DMS79 (cell line): ENCODE measurements at places on chromosomes 2 and 18.
A peak's percentile ranks its signal among the peaks of the same experiment; 100 is the strongest.

GRCh38 chr2:58221909-58222308 lies 19.2 kb downstream of the FANCL start:
- DNase-seq: no peak

DNA sequence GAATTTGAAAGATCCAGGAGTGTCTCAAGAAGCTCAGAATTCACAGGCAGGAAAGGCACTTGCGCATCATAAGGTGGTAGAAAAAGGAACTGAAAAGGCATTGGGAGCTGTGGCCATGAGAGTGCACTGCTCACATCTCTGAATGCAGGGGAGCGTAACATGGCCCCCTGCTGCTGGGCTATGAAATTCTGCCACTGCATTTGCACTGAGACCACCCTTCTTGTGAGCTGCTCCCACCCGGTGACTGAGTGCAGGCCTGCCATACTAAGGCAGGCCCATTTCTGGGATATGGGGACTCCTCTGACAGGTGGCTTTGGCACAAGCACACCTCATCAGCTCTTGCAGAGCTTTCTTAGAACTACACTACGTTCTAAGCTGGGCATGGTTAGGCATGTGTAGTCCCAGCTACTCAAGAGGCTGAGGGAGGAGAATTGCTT lies 25.3 kb upstream of the STARD7 start:
- DNase-seq: no peak

GRCh38 chr2:70557171-70557838 lies 3.7 kb upstream of the TGFA start:
- peak; percentile 66 for DNase-seq

DNA sequence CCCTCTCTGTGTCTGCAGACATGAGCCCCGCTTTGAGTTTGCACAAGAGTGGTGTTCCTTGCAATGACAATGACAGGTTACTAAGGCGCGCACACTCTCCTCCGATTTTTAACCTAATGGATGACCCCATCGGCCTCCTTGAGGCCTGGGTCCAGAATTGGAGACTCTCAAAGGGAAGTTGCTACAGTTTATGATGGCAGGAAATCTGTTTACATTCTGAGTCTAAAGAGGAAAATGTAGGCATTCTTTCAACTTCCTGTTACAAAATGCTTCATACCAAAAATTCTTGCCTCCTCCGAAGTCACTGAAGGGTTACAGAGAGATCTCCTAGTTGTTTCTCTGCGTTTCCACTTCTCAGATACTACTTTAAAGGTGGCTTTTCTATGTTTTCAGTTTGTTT lies 225.3 kb upstream of the AGAP1 start:
- no peak for DNase-seq

DNA sequence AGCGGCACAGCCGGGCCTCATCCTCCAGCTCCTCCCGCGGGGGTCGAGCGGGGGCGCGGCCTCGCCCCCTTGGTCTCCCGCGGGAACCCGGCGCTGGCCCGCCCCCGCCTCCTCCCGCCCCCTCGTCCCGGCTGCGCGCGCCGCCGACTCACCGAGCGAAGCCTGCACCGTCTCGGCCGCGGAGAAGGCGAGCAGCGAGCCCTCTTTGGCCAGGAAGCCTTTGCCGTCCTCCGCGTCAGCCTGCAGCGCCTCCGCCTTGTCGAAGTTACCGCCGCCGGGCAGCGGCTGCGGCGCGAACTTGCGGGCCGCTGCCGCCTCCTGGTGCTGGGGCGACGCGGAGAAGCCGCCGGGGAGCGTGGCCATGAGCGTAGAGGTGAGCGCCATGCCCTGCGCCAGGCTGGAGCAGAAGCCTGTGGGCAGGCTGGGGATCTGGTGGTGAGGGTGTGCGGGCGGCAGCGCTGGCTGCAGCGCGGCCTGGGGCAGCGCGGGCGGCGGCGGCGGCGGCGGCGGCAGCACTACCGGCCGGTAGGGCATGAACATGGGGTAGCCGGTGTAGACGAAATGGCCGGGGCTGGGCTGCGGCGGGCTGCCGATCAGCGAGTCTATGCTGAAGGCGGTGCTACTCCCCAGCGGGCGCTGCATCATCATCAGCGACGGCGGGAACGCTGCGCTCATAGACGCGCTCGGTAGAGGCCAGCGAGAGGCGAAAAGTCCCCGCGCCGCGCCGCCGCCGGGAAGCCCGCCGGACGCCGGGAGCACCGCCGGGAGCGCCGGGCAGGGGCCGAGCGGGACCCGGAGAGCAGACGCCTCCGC lies 683 bp downstream of the GBX2 start:
- DNase-seq: no peak

DNA sequence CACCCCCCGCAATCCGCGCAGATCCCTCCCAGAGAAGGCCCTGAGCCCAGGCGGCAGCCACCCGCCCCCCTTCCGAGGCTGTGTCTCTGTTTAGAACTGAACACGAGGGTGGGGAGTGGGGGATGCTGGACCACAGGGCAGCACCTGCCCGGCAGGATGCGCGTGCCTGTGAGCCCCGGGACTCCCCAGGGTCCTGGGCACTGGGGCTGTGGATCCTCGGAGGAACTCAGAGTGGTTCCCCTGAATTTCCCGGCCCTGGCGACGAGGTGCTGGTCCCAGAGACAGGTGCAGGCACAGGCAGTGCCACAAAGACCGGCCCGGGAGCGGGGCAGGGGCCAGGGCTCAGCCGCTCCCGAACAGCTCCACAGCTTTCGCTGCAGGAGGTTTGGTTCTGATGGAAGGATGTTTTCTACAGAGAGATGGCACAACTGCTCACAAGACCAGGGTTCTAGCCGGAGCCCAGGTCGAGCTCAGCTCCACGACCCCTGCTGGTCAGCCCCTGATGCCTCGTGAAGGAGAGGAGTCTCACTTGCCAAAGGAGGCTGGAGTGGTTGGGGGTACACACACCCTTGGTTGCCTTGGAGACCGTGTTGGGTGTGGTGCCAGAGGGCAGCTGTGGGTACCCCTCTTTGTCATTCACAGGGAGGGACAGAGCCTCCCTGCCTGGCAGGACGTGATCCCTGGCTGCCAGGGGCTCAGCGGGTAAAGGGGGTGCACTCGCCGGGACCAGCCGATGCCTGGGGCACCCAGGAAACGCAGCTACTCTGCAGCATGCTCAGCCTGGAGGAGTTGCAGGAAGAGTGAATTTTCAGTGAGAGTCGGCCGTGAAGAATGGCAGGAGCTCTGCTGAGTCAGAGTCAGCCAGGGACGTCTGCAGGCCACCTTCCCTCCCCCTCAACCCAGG lies 4.4 kb upstream of the NEU4 start:
- DNase-seq: peak; percentile 32

DNA sequence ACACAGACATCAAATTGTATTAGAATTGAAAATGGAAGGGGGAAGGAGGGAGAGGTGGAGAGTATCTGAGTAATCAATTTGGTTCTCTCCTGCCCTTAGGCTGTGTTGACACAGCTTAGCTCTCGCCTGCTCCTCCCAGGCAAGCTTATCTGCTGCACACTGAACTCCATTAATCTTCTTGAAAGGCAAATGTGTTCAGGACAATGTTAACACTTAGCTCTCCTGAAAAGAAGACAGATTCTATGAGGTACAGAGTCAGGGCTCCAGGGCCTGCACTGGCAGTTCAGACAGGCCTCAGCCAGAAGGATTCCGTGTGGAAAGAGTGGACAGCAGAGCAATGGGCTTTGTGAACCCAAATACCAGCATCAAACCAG lies 430.0 kb upstream of the TNP1 start:
- DNase-seq: no peak

DNA sequence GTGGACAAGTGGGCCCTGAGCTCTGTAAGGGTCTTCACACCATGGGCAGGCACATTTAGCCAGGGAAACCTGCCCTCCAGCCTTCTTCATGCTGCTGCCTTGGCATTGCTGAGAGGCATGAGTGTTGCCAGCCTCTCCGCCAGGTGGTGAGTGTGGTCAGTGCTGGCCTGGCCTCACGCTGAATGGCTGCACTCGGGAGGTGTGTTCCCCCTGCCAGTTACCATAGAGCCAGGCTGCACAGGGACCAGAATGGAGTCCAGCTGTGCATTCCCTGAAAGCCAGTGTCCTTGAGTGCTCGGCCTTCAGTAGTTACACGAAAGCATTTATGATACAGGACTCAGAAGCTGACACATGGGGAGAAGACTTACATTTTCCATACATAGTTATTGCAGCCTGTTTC lies 139.7 kb downstream of the ATP9B start:
- DNase-seq: no peak

- DNase-seq: no peak
Observed at GRCh38 chr2:130810490-130810889, 26.2 kb upstream of the ARHGEF4 start.

- DNase-seq: no peak
Observed at GRCh38 chr18:80103231-80103630, 5.8 kb upstream of the ADNP2 start.

DNA sequence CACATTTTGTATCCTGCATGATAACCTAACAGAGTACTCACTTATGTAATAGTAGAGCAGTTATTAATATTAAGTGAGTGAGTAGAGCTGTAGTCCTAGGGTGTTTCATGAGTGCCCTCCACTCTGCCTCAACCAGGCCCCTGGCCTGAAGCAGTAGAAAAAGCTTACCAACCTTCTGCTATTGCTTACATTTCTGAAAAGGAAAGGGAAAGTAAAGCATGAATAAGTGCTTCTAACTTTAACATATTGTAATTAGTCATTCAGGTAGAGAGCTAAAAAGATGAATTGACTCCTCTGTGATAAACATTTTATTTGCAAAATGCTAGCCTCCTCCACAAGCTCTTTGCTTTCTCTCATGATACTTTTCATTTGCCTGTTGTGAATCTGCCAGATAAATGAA lies 94.7 kb upstream of the RPE start:
- DNase-seq: no peak

GRCh38 chr2:174078275-174078674 lies 113.1 kb upstream of the SP3 start:
- DNase-seq: no peak

DNA sequence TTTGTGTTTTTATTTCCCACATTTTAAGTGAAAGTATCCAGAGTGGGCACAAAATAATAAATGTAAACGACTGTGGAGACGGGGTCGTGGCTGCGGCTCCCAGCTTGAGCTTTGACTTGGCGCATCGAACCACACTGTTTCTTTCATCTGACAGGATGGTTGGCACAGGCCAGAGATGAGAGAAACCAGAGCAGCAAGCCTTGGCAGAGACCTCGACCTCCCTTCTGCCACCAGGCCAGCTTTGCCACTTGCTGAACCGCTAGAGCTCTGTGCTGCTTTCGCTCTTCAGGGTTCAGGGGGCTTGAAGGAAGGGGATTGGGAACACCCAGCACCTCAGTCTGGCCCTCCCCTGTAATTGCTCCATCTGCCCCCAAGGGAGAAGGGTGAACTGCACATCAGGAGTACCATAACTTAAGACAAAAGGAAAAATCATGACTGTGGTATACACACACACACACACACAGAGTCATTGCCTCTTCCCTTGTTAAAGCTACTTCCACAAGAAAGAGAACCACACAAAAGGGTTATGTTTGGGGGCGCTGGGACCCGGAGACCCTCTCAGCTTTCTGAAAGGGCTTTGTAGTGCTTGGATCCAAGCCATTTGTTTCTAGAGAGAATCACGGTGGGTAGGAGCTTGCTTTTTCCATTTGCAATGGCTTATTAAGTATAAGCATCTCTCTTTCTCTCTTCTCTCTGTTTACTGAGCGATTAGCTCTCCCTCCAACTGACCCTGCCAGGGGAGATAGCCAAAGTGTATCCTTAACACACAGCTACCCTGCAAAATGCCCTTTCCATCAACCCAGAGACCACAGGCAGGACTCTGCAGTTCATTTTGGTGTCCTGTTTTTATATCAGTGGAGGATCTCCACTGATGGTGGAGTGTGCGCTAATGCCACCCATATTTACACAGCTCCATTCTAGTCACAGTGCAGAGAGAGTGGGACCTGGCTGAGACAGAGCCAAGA lies 23.0 kb downstream of the POU3F3 start:
- DNase-seq: no peak

GRCh38 chr2:161245671-161246070 lies 62.6 kb upstream of the PSMD14 start:
- DNase-seq: no peak

DNA sequence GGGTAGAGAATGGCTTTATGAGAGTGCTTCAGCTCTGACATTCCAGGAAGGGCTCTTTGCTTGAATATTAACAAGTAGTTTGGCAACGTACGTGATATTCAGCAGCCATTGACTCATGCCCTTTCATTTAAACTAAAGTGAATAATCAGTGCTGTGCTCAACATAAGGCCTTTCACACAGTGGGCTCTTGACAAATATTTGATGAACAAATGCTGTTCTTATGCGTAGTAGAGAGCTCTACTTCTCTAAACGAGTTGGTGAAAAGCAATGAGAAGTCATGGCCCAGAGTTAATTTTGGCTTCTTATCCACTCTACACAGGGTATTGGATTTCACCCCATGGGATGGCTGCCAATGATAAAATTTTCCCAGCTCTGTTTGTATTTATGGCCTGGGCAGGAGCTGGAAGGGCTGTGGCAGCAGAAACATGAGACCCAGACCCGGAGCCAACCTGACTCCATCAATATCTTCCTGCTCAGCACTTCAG lies 338.9 kb downstream of the CCDC85A start:
- DNase-seq: peak; percentile 14

DNA sequence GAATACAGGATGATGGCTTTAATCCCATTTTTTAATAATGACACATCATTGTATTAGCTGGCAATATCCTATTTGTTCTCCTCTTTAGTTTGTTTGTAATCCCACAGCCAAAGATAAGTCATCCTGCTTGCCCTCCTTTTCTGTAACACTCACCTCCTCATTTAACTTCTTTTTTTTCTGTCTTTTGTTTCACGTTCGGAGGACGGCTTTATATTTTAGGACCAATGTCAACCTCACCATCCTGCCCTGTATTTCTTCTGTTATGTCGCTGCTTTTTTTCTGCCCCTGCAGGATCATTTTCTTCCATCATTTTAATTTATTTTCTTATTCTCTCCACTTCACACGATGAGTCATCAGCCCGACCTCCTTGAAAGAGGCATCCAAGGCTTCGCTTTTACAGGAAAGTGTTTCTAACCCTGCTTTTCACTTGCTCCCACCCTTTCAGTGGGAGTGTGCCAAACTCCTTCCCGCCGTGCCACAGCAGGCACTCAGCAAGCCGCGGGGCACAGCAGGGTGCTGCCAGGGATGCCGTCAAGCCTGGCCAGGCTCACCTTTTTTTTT lies 11.4 kb downstream of the RAB31 start:
- peak; percentile 56 for DNase-seq

GRCh38 chr2:86140969-86141392 lies 34.9 kb downstream of the PTCD3 start:
- DNase-seq: no peak

- DNase-seq: no peak
Observed at GRCh38 chr2:94881070-94881469, 9.8 kb downstream of the TEKT4 start.

GRCh38 chr2:124911560-124911959 lies 886.5 kb downstream of the CNTNAP5 start:
- no peak for DNase-seq

GRCh38 chr18:62766266-62766665 lies 50.9 kb downstream of the PHLPP1 start:
- DNase-seq: no peak

DNA sequence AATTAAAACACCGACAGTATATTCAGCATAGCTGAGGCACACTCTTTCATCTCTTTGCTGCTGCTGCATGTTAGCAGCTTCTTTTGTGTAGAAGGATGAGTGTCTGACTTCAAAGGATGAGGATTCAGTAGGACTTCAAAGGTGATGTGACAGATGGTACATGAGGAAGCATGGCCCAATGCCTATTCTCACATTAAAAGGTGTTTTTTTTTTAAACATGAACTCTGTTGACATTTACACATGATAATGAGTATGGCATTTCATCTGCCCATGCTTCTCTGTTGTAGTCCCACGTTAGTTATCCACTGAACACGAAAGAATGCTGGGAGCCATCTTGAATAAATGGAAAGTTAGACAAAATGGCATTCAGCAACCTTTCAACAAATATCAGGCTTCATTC lies 1950.8 kb upstream of the PIK3C3 start:
- no peak for DNase-seq

GRCh38 chr18:79749251-79750191 lies 48.2 kb upstream of the KCNG2 start:
- DNase-seq: peak; percentile 11
